ENCODE measurements at places on chromosomes 16 and 17.
A peak's percentile ranks its signal among the peaks of the same experiment; 100 is the strongest.

- DNase-seq, result no peak
Measured at GRCh38 chr17:68004201-68004600, 7.9 kb upstream of the C17orf58 start.

GRCh38 chr17:6797718-6798351 lies 21.8 kb downstream of the FBXO39 start:
- no peak for DNase-seq

- DNase-seq, result no peak
Measured at GRCh38 chr17:45060382-45060796, 728 bp upstream of the NMT1 start.

DNA sequence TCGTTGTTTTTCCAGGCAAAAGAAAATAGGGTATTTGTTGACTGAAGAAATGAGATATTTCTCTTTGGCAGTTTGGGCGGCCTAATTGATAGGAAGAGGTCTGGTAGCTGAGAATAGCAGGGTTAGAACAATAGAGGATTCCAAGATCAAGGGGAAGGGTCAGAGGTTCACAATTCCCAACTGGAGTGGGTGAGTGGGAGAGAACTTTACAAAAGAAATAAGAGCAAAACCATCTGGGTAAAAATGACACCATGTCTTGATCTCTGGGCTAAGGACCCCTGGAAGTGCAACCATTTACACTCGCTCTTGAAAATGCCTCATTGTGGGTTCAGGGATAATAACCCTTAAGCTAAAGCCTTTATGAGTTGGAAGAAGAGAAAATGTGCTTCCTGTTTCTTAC lies 180.5 kb downstream of the CDH13 start:
- DNase-seq, result no peak

DNA sequence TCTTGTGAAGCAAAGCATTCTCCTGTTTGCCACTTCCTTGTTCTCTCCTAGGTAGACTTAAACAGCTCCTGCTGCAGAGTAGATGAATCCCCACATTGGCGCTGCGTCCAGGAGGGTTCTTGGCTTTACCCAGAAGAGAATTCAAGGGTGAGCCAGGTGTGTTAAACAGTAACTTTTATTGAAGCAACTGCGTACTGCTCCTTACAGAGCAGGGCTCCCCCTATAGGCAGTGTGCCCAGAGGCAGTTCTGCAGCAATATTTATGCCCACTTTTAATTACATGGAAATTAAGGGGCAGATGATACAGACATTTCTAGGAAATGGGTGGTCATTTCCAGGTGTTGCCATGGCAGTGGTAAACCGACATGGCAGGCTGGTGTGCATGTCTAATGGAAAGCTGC lies 987.6 kb upstream of the RBFOX1 start:
- no peak for DNase-seq

- DNase-seq, result no peak
Measured at GRCh38 chr17:5830921-5831320, 239.3 kb upstream of the WSCD1 start.

- DNase-seq, result no peak
Measured at GRCh38 chr16:719815-720446, 1.0 kb upstream of the ANTKMT start.

GRCh38 chr17:82560252-82560642 lies 40.7 kb downstream of the FOXK2 start:
- DNase-seq, result no peak

DNA sequence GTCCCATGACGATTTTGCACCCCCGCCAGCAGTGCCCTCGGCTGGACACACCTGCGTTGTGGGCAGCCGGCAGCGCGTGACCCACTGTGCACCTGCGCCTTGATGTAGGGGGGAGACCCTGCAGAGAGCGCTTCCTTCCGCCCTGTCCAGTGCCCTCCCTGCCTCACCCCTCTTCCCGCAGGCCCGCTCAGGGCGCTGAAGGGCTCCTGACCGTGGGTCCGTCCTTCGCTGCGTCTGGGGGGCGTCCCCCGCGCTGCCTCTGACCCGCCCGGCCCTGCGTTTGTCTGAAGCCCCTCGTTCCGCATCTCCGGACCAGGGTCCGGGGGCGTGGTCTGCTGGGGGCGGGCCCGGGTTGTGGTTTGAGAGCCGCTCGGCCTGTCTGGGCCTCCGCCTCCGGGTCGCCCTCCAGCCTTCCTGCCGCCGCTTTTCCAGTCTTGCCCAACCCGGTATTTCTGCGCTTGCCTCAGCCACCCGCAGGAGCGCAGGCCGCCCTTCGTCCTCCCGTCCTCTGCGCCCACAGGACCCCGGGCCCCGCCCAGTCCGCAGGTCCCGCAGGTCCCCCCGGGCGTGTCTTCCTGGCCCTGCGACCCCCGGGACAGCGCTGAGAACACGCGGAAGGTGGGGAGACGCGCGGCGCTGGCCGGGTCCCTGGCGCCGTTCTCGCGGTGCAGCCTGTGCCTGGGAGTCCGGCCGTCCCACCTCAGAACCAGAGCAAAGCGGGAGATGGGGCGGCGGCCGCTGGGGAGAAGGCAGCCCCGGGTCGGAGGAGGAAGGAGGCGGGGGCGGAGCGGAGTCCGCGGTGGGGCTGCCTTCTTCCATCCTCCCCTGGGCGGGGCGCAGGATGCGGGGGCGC lies 4.0 kb upstream of the IL17C start:
- DNase-seq, result peak; percentile 50

DNA sequence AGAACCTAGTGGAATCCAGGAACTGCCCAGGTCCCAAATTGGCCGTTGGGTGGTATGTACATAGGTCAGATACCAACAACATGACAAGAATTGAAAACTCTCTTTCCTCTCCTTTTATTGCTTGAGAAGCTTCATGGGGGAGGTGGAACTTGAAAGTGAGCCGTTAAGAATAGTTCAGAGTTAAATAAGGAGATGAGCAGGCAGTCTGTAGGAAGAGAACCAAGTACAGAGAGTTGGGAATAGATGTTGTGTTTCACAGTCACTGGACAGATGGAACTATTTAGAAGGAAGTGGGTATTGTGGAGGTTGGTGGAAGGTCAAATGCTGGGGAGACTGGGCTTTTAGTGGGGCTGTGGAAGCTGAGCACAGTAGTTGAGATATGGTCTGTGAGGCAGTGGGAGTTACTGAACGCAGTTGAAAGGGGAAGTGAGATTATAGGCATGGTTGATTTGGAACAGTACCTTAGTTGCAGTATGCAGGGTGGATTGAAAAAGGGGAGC lies 26.4 kb downstream of the ARHGAP44 start:
- no peak for DNase-seq

DNA sequence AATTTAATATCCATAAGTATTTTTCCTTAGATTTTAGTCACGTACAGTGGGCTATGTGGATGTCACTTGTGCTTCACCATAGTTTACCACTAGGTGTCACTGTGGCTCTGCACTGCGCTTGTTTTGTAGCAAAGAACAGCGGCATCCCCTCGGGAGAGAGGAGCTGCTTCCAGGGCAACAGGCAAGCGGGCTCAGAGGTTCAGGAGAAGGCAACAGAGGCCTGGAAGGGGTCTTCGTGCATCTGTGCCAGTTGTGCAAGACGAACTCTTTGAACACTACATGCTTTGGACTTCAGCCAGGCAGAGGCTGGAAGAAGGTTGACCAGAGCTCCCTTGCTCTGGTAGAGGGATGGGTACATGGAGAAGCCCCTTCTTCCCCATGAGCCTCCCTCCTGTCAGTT lies 20.6 kb downstream of the CYB561 start:
- DNase-seq, result peak; percentile 64

GRCh38 chr16:28491230-28491969 lies 474 bp downstream of the CLN3 start:
- no peak for DNase-seq

- DNase-seq, result no peak
Measured at GRCh38 chr17:42547698-42548069, 5.0 kb upstream of the HSD17B1 start.

DNA sequence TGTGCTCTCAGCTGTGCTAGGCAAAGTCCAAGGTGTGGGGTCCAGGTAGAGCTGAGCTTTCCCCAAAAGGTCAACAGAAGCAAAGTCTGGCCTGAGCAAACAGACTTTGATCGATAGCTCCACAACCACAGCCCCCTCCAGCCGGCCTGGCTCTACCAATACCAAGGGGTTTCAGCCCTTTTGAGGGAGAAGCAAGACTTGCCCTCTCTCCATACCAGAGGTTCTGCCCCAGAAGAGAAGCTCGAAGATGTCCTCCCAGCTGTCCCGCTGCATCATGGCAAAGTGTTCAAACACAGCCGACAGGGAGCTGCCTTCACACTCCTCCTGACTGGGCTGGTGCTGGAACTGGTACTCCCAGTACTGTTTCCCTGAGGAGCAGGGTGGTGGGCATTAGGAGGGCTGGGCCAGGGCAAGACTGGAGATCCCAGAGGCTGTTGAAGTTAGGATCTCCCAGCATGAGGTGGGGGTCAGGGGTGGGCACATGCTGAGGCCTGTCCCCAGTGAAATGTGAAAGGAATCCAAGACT lies 1.7 kb downstream of the VTN start:
- no peak for DNase-seq

Data from T-helper 9 cell (primary cell).